ENCODE measurements at places on chromosomes 2 and 18. TPM values are rescaled to one million over a fixed set of nuclear protein-coding genes. Genes with fewer than 3 reads are reported as not detected.
A peak's percentile ranks its signal among the peaks of the same experiment; 100 is the strongest.

GRCh38 chr2:160918906-160919503 is 241.2 kb upstream of the TANK start:
- H3K27ac ChIP-seq, result no peak overlapping the region
- DNase-seq, result peak; percentile 33
- no peak overlapping the region for H3K4me3 ChIP-seq
- H3K4me1 ChIP-seq, result no peaks in the 10 kb centered on the region
- H3K36me3 ChIP-seq, result no peaks in the 10 kb centered on the region
- peaks cover 8% of the 10 kb centered on the region for H3K27me3 ChIP-seq

- H3K27me3 ChIP-seq, result peaks cover 3% of the 10 kb centered on the region
- DNase-seq, result no peak
- H3K27ac ChIP-seq, result no peak overlapping the region
- no peak overlapping the region for H3K4me3 ChIP-seq
- no peaks in the 10 kb centered on the region for H3K36me3 ChIP-seq
Measured at GRCh38 chr2:217714287-217714751, 288.5 kb downstream of the TNS1 start.

DNA sequence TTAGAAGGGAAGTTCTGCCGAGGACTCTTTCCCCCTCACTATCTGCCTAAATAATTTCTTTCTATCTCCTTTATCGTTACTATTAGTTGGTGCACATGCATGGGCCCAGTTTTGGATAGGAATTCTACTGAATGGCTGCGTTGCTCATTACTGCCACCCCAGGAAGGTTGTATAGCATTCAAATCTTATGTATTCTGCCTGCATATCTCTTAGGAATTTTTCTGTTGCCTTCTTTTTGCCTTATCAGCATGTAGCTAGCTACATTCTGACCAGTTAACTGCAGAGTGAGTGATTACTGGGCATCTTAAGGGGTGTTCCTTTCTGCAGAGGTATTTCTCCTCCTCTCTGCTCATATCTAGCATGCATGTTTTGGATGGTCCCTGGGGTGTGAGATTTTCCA is 239.6 kb downstream of the TDRD15 start:
- H3K4me1 ChIP-seq, result no peaks in the 10 kb centered on the region
- no peaks in the 10 kb centered on the region for H3K27me3 ChIP-seq
- H3K27ac ChIP-seq, result no peak overlapping the region
- no peak for DNase-seq
- H3K4me3 ChIP-seq, result no peak overlapping the region

DNA sequence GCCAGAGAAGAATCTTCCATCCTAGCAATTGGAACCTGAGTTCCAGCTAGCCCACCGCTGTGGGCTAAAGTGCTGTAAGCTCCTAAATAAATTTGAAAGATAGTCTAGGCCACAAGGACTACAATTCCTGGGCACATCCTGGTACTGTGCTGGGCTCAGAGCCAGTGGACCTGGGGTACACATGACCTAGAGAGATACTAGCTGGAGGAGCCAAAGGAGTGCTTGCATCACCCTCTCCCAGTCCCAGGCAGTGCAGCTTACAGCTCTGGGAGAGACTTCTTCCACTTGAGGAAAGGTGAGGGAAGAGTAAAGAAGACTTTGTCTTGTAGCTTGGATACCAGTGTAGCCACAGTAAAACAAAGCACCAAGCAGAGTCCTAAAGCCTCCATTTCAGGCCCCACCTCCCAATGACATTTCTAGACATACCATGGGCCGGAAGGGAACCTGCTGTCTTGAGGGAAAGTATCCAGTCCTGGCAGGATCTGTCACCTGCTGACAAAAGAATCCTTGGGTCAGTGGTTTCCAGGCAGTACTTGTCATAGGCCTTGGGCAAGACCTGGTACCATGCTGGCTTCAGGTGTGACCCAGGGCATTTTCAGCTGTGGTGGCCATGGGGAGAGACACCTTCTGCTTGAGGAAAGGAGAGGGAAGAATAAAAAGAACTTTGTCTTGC is 89.5 kb downstream of the TMEM185B start:
- no peaks in the 10 kb centered on the region for H3K27me3 ChIP-seq
- H3K4me1 ChIP-seq, result peaks cover 2% of the 10 kb centered on the region
- peaks cover 28% of the 10 kb centered on the region for H3K36me3 ChIP-seq
- H3K4me3 ChIP-seq, result no peak overlapping the region

DNA sequence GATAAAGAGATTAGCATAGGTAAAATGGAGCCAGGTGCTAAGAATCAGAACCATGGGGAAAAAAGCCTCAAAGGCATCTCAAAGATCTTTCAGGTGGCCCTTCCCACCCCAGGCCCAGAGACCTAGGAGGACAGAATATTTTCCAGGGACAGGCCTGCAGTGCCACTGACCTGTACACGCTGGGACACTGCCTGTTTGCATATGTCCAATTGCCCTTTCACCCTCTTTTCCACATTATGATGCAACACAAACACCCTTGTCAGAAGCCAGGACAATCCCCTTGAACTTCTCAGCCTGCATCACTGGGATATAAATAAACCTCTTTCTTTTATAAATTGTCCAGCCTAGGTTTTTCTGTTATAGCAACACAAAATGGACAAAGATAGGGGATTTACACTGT is 419.1 kb downstream of the TRIB2 start:
- H3K27ac ChIP-seq, result no peak overlapping the region
- DNase-seq, result no peak
- H3K4me1 ChIP-seq, result no peaks in the 10 kb centered on the region
- H3K4me3 ChIP-seq, result no peak overlapping the region

CYP26B1 gene
- not detected for total RNA-seq

CTIF gene
- total RNA-seq, result 1.3 TPM
